Fibroblast of villous mesenchyme (primary cell): ENCODE measurements at places on chromosomes 5 and 9. TPM values are rescaled to one million over a fixed set of nuclear protein-coding genes. Genes with fewer than 3 reads are reported as not detected.

The TMEM252 gene
- total RNA-seq: not detected in 2 replicates

The CCDC187 gene
- total RNA-seq: under 0.01 TPM in 2 replicates

The GABRA1 gene
- not detected in 2 replicates for total RNA-seq

The GAS1 gene
- total RNA-seq: 29.3 and 136 TPM in 2 replicates

The CDC14B gene
- total RNA-seq: 13.2 and 26.8 TPM in 2 replicates

The TAF11L3 gene
- total RNA-seq: not detected in 2 replicates

The IL31RA gene
- 0.43 and 0.64 TPM in 2 replicates for total RNA-seq

The CMYA5 gene
- total RNA-seq: 1.3 and 1.7 TPM in 2 replicates

The PCDHB3 gene
- 0.32 and 0.43 TPM in 2 replicates for total RNA-seq

The KIAA1191 gene
- 65.4 and 107 TPM in 2 replicates for total RNA-seq

The FST gene
- 29.8 and 52.5 TPM in 2 replicates for total RNA-seq

The ACOT12 gene
- total RNA-seq: not detected in 2 replicates

The DAB2 gene
- 231 and 332 TPM in 2 replicates for total RNA-seq

The PRUNE2 gene
- total RNA-seq: 5.5 and 14.2 TPM in 2 replicates

The PITX1 gene
- 19.9 and 66.7 TPM in 2 replicates for total RNA-seq

The FOXD4L3 gene
- total RNA-seq: 0.32 TPM in 1 of 2 replicates, not detected in the other

The RGMB gene
- 94.1 and 101 TPM in 2 replicates for total RNA-seq

The ZNF454 gene
- total RNA-seq: under 0.01 and 0.43 TPM in 2 replicates

The PKD2L2 gene
- not detected in 2 replicates for total RNA-seq

The DND1 gene
- total RNA-seq: 0.32 TPM in 1 of 2 replicates, not detected in the other

The PCDHB11 gene
- 0.32 TPM in 1 of 2 replicates, not detected in the other for total RNA-seq

The PDE8B gene
- total RNA-seq: 0.64 and 6.0 TPM in 2 replicates

The PDE6A gene
- under 0.01 TPM in 1 of 2 replicates, not detected in the other for total RNA-seq

The KIF4B gene
- total RNA-seq: under 0.01 TPM in 1 of 2 replicates, not detected in the other

The AQP7 gene
- not detected in 2 replicates for total RNA-seq

The HMGCR gene
- 166 and 198 TPM in 2 replicates for total RNA-seq

The BTNL3 gene
- total RNA-seq: not detected in 2 replicates

The KCNIP1 gene
- not detected in 2 replicates for total RNA-seq

The AK8 gene
- total RNA-seq: 0.32 TPM in 1 of 2 replicates, not detected in the other

The GDA gene
- total RNA-seq: 0.97 and 4.3 TPM in 2 replicates

The ARHGEF28 gene
- 34.1 and 40.2 TPM in 2 replicates for total RNA-seq

The DPYSL3 gene
- total RNA-seq: 126 and 161 TPM in 2 replicates

The SIT1 gene
- total RNA-seq: under 0.01 TPM in 1 of 2 replicates, not detected in the other

The GFRA3 gene
- not detected in 2 replicates for total RNA-seq

The LCP2 gene
- not detected in 2 replicates for total RNA-seq

The FGD3 gene
- total RNA-seq: under 0.01 TPM in 1 of 2 replicates, not detected in the other

The PAX5 gene
- not detected in 2 replicates for total RNA-seq

The CTSV gene
- 0.32 and 0.43 TPM in 2 replicates for total RNA-seq

The C9orf50 gene
- total RNA-seq: 0.32 TPM in 1 of 2 replicates, not detected in the other

The COL15A1 gene
- 1.7 and 19.0 TPM in 2 replicates for total RNA-seq

The PTGES gene
- 8.7 and 16.0 TPM in 2 replicates for total RNA-seq

The APBA1 gene
- total RNA-seq: 11.2 and 11.6 TPM in 2 replicates

The NAIP gene
- total RNA-seq: 5.6 and 6.4 TPM in 2 replicates

The ARID3C gene
- total RNA-seq: 0.32 TPM in 1 of 2 replicates, not detected in the other

The UBTD2 gene
- total RNA-seq: 20.3 and 23.7 TPM in 2 replicates
